ENCODE measurements at places on chromosomes 1 and 21.
A peak's percentile ranks its signal among the peaks of the same experiment; 100 is the strongest.

DNA sequence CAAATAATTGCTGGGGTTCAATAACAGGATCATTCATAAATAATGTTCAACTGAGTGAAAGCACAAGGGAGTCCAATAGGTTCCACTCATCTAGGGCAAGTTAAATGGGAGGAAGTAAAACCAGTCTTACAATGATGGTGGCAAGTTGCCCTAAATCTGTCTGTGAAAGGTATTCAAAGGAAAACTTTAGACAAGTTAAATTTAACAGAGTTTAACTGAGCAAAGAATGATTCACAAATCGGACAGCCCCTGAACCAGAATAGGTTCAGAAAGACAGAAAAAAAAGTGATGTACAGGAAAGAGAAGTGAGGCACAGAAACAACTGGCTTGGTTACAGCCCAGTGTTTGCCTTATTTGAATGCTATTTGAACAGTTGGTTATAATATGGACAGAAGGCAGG lies 183.5 kb upstream of the ADGRL4 start:
- no peak for DNase-seq

- no peak for DNase-seq
Observed at GRCh38 chr1:235558621-235559169, 54.4 kb upstream of the B3GALNT2 start.

- no peak for DNase-seq
Observed at GRCh38 chr1:235421751-235422150, 54.5 kb downstream of the TBCE start.

- no peak for DNase-seq
Observed at GRCh38 chr1:183808296-183809027, 3.5 kb downstream of the RGL1 start.

GRCh38 chr1:221161571-221162041 lies 282.4 kb downstream of the HLX start:
- DNase-seq: no peak

DNA sequence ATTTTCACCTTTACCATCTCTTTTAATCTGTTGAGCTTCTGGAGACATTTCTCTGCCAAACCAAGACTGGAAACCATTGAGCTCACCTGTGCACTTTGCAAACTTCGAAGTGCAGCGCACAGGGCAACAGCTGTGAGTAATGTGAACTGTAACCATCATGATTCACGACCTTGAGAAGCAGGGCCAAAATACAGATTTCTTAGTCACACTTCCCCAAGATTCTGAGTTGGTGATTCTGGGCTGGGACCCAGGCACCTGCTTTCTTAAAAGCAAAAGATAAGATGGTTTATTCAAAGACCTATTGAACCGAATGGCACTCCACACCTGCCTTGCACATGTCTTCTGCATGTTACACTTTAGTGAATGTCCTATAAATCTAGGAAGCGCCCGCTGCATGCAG lies 10.2 kb downstream of the AGTRAP start:
- DNase-seq: no peak

DNA sequence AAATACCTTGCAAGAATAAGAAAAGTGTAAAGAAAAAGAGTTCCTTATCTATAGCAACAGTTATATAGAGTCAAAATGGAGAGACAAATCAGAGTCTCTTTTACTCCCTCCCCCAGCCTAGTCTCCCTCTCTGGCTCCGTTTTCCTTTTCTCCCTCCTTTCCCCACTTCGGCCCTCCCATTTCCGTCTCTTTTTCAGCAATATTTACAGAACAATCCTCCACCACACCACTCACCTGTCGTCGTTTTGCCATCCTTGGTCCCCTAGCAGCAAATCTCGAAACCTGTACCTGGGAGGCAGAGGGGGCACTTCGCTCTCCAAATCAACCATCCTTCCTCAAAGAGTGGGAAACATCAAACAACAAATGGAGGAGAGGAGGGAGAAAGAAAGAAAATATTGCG lies 259 bp downstream of the KCNT2 start:
- no peak for DNase-seq

DNA sequence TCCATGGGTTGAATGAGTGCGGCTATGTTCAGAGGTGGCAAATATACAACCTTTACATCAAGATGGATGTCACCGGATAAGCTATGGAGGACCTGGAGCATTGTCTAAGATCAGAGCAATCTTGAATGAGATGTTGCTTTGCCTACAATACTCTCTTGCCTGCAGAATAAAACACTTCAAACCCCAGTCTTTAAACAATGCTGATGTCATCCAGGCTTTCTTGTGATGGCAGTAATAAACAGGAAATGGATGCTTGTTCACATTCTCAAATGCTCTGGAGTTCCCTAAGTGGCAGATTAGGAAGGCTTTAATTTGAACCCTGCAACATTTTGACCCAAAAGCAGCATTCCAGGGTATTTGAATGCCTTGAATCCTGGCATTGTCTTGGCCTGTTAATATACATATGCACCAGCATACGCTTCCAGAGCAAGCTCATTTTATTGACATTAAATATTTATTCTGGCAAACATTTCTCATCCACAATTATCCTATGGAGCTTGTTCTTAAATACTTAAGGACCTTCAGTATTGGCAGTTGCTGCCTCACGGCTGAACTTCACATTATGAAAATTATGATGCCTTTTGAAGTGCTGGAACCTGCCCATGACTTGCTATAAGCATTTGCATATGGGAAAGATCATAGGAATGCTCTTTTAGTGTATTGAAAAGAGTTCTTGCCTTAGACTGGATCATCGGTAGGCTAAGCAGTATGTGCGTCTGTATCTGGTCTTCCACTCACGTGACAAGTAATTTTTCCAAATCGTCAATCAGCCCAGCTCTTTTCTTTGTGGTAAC lies 422.7 kb downstream of the SIPA1L2 start:
- DNase-seq: no peak

DNA sequence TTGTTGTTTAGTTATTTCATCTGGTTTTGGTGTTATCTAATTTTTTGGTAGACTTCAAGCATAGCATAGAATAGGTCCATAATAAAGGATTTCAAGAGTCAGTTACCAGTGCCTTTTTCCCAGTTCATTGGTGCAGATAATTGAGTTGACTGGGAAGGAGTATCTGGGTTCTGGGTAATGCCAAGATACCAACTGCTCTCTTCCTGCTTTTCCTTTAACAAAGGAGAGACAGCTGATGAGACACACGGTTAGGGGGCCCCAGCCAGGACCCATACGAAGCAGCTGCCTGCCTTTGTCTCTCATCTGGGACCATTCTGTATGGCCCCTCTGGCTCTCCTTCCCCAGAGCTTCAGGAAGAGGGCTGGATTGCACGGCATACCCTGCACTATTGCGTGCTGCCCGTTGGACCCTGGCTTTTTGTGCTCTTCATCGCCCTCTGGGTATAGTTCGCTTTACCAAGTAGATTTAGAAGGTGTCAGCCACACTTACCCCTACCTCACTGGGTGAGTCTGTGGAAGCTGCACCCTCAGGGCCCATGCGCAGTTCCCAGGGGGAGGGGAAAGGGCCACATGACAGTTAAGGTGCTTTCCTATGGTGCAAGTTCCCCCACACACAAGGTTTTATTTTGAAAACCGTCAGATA lies 7.0 kb downstream of the NAV1 start:
- no peak for DNase-seq

DNA sequence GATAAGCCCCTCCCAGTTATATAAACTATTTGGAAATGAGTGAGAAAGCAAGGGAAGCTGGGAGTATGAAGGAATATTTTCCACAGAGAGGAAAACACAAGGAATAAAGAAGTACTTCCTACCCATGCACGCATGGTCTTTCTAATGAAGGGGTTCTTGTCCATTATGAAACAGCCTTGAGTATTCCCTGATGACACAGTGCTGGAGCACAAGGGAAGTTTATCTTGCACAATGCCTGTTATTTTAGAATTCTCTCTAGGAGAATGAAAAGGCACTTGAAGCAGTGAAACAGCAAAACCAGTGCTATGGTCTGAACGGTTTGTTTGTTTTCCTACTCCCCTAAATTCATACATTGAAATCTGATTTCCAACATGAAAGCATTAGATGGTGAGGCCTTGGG lies 38.6 kb upstream of the ADAMTS1 start:
- DNase-seq: no peak

GRCh38 chr21:45875416-45875760 lies 106.2 kb upstream of the COL6A1 start:
- DNase-seq: no peak

DNA sequence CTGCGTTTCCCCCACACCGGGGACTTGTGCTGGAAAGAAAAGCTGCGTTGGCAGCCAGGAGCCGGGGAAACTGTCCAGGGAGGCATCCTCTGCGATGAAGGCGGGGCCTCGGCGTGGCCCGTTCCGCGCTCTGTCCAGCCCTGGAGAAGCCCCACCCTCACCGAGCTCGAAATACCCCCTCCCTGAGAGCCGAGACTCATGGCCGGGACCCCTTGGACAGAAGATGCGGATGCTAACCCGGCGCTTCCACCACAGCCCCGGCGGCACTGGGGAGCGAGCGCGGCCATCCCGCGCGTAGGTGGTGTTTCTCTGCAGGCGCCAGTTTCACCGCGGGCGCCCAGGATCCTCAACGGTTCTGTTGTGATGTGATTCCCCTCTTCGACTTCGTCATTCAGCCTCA lies 31.6 kb downstream of the PDE9A start:
- peak; percentile 24 for DNase-seq

DNA sequence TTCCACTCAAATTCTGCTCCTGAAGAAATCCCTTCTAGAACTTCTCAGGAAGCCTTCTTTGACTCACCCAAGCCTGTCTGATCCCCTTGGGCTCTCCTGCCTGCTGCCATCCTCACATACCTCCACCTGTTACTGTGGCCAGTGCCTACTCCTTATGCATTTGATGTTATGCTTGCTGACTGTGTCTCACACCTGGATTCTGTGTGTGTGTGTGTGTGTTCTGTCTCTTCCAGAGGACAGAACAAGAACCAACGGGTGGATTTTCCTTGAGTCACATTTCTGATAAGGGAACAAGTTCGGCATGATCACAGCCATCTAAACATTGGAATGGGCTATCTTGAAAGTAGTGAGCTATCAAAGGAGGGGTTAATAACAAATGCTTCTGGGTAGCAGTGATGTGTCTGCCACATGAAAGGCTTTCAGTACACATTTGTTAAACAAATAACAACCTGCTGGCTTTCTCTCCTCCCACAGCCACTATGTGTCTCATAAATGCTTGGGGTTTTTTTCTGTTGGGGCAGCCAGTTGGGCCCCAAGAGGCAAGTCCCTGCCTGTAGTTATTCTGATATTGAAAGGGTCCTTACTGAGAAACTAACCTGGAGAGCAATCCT lies 8.9 kb upstream of the GPR37L1 start:
- DNase-seq: no peak

GRCh38 chr1:216223486-216223885 lies 199.8 kb downstream of the USH2A start:
- DNase-seq: no peak

- no peak for DNase-seq
Observed at GRCh38 chr1:204359131-204359473, 627 bp downstream of the PLEKHA6 start.

DNA sequence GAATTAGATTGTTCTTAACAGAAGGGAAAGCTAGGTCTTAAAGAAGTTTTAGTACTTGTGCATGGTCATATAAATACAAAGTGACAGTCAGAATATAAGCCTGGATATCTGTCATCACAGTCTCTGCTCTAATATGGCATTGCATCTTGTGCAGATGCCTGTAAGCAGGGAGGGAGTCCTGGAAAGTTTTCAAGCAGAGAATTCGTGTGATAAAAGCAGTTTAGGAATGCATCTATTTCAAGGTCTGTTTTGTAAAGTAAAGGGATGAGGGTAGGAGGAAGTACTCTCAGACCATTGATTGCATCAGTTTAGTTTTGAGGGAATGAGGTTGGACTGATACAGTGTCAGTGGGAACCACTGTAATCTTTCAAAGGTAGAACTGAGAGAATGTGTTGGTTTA lies 30.6 kb downstream of the IARS2 start:
- no peak for DNase-seq
